ENCODE measurements at places on chromosomes 3 and 15.
A peak's percentile ranks its signal among the peaks of the same experiment; 100 is the strongest.

GRCh38 chr3:107523539-107524325 is 970 bp downstream of the BBX start:
- no peak for DNase-seq

DNA sequence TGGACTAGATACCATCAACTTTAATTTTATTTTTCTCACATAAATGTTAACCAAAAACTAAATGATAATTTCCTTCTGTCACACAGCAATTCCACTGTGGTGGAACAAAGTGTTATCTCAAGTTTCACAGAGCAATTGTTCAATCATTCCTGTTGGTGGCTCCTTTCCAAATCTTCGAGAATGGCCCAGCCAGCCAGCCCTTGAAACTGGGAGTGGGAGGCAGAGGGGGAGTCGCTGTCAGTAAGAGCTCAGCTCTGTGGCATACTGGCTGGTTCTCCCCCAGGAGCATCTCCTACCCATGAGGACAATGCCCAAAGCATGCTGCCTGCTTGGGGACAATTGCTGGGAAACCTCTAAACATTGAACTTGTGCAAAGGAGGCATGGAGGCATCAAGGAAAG is 47.7 kb downstream of the MECOM start:
- DNase-seq = no peak

GRCh38 chr3:76872999-76873398 is 166.9 kb upstream of the ROBO2 start:
- DNase-seq = no peak

DNA sequence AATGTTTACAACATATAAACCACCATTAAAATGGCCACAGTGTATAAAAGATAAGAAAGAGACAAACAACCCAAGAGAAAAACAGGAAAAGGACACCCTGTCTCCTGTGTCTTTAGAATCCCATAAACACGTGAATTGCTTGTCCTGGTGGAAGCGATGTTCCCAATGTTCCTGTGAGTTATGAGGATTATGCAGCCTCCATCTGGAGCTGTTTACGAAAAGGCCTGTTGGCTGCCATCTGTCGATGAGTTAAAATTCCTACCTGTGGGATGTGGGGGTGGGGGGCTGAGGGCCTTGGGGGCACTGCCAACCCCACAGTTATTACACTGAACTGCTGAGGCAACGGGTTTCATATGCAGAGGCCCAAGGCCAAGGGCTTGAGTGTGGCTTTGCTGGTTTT is 13.6 kb downstream of the NISCH start:
- no peak for DNase-seq

DNA sequence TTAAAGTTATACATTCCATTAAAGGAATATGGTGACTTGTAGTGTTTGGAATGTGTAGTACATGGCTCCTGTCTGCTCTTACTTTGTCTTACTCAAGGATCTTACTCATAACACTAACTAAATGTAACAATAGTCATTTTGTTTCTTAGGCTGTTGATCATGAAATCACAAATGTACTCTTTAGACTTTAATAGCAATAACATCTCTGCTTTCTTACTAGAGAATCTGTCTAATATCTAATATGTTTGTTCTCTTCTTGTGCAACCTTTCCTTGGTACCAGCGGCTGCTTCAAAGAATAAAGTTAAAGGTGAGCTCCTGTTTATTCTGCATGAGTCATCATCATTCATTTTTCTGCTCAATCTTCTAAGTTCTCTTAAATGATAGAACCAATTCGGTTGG is 767.5 kb downstream of the CADM2 start:
- no peak for DNase-seq

- no peak for DNase-seq
Measured at GRCh38 chr3:100834332-100834731, 125.0 kb downstream of the TFG start.

DNA sequence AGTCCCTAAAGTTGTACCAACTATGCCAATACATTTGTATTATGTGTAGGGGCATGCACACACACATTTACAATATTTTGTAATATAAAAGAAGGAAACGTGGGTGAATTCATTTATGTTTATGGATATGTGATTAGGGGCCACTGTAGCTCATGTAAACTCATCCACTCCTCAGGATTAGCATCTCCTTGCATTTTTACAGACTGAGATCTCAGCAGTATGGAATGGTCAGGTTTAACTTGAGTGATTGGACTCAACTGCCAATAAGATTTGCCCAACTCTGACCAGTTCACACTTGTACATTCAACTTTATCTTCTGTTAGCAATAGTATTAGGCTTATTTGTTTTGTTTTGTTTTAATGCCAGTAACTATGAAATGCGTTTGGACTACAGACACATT is 36.5 kb downstream of the PSMD6 start:
- DNase-seq = no peak

GRCh38 chr15:48479751-48480150 is 148.5 kb downstream of the DUT start:
- DNase-seq = no peak

- DNase-seq = no peak
Measured at GRCh38 chr3:157310329-157311052, 126.2 kb upstream of the PTX3 start.

DNA sequence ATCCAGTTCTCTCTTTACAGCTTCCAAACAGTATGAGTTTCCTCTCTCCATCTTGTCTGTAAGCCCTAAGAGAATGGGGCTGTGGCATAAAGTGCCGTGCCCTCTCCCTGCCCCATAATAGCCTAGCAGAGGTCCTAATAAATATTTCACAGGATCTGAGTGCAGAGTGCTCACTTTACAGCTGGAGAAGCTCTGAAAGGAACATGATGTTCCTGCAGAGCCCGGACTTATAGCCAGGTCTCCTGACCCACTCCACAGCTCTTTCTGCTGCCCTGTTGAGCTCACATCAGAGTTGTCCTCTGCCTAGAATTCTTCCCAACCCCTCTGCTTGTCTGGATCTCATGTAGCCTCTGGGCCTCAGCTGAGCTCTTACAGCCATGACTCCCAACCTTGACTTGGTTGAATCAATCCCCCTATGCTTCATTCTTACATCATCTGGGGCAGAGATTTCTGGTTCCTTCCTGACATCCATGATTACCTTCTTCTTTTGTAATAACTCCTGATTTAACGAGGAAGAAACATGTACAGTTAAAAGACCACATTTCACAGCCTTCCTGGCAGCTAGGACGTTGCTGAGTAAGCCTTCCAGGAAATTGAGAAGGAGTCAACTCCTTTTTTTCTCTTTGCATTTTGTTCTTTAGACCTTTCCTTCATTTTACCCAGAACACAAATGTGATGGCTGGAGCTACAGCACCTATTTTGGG is 135.3 kb downstream of the RPLP1 start:
- no peak for DNase-seq

DNA sequence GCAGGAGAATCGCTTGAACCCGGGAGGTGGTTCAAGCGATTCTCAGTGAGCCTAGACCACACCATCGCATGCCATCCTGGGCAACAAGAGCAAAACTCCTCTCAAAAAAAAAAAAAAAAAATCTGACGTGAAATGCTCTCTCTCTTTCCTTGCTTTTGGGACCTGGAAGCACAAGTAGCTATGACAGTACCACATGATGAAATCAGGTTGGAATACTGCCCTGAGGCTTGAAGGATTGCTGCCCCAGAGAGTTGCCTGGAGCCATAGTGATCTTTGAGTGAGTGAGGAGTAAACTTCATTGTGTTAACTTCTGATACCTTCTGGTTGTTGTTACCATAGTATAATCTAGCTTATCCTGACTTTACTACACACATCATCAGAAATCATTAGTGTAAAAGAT is 23.3 kb downstream of the AKAP13 start:
- peak; percentile 46 for DNase-seq

GRCh38 chr15:26807517-26808427 is 34.9 kb upstream of the GABRB3 start:
- no peak for DNase-seq

GRCh38 chr15:71411538-71412482 is 296.5 kb downstream of the THSD4 start:
- DNase-seq = no peak

GRCh38 chr15:101455291-101456025 is 34.0 kb downstream of the PCSK6 start:
- DNase-seq = no peak

GRCh38 chr15:90343302-90343790 is 8.7 kb upstream of the ZNF774 start:
- no peak for DNase-seq

DNA sequence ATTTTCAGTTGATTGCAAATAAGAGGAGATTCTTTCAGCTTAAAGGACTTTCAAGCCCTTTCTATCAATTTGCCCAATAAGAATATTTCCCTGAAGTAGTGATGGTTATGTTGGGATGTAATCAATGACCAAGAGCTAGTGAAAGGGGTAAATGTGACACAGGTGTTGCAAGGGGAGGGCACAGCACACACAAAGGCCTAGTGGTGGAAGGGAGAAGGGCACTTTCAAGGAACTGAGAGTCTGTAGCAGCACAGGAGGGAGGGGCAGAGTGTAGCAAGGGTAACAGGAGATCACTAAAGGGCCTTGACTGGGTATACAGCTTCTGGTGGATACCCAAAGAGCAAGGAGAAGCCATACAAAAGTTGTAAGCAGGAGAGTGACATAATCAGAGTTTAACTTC is 217.8 kb upstream of the ARHGEF26 start:
- DNase-seq = peak; percentile 11

GRCh38 chr15:67967871-67968431 is 86.2 kb upstream of the PIAS1 start:
- no peak for DNase-seq

GRCh38 chr3:102233881-102234280 is 200.9 kb upstream of the ZPLD1 start:
- no peak for DNase-seq

GRCh38 chr15:26106556-26106955 is 243.4 kb upstream of the ATP10A start:
- DNase-seq = no peak

GRCh38 chr3:175836617-175837016 is 977.5 kb downstream of the NAALADL2 start:
- no peak for DNase-seq

DNA sequence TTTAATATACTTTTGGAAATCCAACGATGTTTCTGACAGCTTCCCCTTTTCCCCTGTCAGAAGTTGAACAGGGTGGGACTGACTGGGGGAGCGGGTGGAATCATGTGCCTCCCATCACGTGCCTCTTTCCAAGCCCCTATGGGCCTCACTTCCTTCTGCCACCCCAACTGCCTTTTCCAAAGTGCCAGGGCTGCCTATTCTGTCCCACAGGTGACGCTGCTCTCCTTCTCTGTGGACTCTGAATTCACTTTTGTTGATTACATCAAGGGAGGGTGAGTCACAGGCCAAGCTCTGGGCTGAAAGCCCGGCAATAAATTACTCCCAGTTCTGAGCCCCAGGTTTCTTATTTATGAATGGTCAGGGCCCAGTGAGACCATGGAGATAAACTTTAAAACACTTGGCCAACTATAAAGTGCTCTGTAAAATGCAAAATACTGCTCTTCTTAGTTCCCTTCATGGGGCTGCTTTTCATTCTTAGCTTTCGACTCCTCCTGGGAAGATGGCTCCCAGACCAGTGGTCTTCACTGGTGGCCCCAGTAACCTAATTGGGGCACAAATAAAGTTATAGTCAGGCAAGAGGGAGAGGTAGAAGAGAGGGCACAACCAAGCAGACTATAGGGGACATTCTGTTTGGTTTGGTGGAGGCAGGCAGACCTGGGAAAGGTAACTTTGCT is 12.3 kb downstream of the CPNE9 start:
- DNase-seq = peak; percentile 53

- DNase-seq = no peak
Measured at GRCh38 chr3:46552538-46552937, 13.6 kb downstream of the LRRC2 start.

DNA sequence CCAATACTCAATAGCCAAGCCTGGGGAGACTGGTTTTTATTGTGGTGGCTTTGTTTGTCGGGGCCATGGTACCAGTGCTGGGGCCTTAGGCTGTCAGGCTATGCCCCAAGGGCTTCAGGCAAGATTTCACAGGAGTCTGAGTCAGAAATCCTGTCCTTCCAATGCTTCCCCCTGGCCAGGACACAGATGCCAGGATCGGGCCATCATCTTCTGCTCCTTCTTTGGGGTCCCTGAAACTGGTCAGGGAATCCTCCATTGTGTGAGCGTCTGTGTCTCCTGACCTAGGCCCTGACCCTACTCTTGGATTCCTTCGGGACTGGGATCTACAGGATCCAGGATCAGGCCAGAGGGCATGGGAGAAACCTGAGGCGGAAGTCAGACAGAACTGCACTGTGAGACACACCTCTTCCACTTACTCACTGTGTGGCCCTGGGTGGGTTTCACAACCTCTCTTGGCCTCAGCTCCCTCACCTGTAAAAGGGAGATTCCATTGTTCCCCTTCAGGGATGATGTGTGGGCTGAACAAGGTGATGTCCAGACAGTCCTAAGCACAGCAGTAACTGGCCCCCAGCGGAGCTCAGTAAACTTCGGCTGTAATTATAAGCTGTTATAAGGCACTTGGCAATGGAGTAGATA is 292.7 kb downstream of the UACA start:
- DNase-seq = no peak

DNA sequence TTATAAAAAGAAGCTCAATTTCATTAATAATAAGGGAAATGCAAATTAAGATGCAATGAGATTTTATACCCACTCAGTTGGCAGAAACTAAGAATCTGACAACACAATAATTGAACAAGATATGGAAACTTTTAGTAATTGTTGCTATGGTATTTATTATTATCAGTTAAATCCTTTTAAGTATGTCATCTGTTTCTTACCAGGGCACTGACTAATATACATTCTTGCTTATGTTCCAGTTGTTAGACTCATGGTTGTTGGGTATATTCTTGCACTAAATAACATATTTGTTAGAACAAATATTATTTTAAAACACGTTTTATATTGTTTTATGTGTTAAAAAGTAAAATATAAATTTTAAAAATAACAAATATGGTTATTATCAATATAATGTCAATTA is 690.3 kb downstream of the MECOM start:
- no peak for DNase-seq

DNA sequence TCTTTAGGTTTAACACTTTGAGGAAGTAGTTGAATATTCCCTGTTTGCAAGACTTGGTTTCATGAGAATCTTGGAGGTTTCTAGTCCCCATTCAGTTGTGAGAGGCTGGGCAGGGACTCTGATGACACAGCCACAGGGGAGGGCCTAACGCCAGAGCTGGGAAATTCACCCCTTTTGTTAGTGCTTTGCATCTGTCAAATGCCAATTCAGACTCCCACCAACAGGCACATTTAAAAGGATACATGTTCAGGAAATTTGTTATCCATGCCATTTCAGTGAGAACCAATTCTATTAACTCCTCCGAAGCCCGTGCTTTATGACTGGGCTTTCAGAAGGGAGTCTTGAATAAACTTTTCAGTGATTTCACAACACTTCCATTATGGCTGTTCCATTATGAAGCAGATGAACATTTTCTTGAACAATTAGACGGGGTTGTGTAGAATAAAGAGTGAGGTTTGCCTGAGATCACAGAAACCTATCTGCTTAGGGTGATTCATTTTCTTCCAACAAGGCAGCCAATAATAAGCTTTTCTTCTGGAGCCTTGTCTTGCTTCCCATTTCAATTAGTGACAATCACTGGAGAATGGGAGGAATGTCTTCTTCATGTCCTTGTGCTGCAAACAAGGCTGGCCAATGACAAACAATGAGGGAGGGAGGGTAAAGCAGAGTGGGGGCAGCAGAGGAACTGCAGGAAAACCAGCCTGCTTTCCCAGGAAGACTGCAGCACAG is 90.6 kb downstream of the SOX14 start:
- DNase-seq = no peak
